ENCODE measurements at places on chromosomes 12 and 14. TPM values are rescaled to one million over a fixed set of nuclear protein-coding genes. Genes with fewer than 3 reads are reported as not detected.

DNA sequence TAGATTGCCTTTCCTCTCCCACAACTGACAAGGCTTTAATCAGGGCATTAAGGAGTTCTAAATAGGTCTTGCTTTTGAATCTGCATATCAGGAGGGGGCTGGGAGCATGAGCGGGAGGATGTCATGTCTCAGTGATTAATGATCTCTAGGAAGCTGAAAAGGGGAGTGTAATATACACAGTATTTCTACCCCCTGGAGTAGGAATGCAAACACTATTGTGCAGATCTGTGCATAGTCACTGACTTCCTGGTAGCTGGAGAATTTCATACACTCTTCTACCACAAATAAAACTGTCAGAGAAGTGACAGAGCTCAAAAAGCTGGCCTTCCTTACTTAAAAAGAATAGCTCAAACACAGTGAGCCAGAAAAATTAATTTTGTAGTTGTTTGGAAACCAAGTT lies 65.8 kb downstream of the RIC8B start:
- DNase-seq: no peak

DNA sequence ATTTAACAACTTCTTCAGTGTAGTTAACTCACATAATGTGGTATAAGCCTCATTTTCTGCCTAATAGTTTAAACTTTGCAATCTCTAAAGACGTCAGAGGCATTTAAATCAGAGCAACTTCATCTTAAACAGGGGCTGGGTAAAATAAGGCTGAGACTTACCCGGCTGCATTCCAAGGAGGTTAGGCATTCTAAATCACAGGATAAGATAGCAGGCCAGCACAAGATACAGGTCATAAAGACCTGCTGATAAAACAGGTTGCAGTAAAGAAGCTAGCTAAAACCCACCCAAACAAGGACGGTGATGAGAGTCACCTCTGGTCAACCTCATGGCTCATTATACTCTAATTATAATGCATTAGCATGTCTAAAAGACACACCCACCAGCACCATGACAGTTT lies 115.6 kb upstream of the PKP2 start:
- DNase-seq: no peak

GRCh38 chr14:86540636-86541247 lies 1010.8 kb downstream of the FLRT2 start:
- no peak for DNase-seq

DNA sequence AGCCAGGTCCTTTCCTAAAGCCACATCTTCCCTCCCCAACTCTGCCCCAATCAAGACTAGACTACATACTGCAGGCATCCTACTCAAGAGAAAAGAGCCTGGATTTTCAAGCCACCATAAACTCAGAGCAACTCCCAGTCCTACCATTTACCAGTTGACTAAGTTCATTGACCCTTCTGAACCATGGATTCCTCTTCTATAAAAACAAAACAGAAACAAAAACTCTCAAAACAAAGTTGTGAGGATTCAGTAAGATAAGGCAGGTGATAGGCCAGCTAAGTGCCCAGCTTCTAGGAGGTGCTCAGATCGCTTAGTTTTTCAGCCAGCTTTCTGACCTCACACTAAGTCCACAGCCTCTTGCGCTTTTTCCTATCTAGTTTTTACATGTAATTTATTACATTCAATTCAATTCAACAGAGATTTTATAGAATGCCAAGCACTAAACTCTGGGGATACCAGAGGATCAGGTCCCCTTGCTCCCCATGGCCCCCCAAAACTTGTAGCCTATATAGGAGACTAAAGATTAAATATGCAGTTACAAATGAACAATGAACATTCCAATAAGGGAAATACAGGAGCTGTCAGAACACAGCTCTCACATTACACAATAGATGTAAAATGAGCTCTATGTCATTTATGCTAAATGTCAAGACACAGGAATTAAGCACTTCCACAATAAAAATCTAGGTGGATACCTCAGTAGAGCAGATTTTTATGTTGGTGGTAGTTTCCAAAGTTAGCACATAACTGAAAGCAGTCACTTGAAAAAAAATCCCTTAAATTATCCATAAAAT lies 104.5 kb upstream of the EGLN3 start:
- no peak for DNase-seq

GRCh38 chr14:55180434-55180833 lies 11.0 kb downstream of the DLGAP5 start:
- DNase-seq: no peak

GRCh38 chr12:130706885-130707570 lies 9.1 kb downstream of the RIMBP2 start:
- DNase-seq: no peak

DNA sequence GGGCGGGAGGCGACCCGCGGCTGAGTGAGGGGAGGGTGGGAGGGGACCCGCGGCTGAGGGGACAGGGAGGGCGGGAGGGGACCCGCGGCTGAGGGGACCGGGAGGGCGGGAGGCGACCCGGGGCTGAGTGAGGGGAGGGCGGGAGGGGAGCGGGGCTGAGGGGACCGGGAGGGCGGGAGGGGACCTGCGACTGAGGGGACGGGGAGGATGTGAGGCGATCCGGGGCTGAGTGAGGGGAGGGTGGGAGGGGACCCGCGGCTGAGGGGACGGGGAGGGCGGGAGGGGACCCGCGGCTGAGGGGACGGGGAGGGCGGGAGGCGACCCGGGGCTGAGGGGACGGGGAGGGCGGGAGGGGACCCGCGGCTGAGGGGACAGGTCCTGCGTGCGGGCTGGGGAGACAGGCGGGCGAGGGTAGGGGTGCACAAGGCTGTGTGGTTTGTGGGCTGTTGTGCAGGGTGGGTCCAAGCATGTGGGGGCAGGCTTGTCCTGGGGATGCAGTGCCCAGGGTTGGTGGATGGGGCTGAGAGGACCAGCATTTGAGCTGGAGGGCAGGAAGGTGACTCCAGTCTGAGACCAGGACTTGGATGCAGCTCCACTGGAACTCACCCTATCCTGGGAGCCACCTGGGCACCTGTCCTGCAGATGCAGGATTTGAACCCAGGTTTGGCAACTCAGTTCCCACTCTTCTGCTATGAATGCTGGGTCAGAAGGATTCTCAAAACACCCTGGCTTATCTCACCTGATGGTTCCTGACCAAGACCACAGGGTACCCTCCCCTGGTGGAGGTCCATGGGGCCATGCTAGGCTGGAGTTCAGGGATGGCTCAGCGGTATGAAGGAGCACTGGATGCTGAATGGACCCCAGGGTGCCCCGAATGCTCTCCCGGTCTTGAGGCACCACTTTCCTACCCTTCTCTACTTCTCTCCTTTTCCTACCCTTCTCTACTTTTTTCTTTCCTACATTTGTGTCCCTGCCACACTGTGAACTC lies 9.4 kb downstream of the PLD4 start:
- no peak for DNase-seq

GRCh38 chr12:18461758-18462157 lies 200.4 kb downstream of the PIK3C2G start:
- DNase-seq: no peak

DNA sequence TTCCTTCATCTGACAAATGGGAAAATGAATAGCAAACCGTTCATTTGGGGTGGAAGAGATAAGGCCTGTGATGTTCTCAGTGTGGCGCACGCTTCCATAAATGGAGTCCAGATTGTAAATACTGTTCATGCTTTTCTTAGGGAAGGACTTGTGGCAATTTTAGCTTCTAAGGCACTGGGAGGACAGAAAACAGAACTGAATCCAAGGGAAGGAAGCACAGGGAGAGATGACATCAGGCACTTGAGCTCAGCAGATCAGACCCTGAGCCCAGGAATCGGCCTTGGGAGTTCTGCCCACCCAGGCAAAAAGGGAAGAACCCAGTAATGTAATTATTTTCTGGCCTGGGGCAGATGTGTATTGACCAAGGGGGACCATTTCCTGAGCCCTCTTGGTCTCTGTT lies 7.2 kb upstream of the SH2B3 start:
- DNase-seq: no peak

DNA sequence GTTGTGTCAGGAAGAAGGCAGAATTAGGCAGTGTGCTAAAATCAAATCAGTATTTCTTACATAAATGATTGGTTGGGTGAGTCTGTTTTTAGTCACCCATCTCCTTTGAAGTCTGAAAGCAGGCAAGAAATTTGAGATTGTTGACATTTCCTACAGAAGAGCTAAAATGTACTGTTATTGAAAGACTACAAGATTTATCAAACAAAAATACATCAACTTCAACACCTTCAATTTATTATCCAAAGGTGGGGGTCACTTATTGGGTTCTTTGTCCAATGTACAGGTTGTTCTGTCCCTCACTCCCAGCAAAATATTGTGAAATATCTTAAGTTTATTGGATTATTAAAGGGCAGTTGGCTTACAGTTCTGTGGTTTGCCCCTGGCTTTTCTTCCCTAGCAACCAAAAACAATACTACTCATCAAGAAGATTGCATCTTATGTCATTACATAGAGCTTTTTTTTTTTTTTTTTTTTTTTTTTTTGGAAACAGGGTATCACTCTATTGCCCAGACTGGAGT lies 20.6 kb upstream of the PKP2 start:
- DNase-seq: no peak

Gene PTPRB
- 22.0 TPM for total RNA-seq

Gene FBXO21
- 43.5 TPM for total RNA-seq

Gene CHGA
- total RNA-seq: not detected

Gene GARIN6
- not detected for total RNA-seq

Gene RHOJ
- total RNA-seq: 11.2 TPM

Data from right atrium auricular region (tissue), 2 donors.